LoVo (cell line): ENCODE measurements at places on chromosomes 12 and 14.

GRCh38 chr14:94476023-94476422 is at the start of gene SERPINA9:
Gene SERPINA9, minus strand, starts transcription at chr14:94476197. Its CDS starts 6,357 bp downstream, at chr14:94469840.
- DNase-seq, result no peak

- no peak for DNase-seq
These were observed 222.9 kb downstream of the ZFP36L1 start for GRCh38 chr14:68569970-68570409.

DNA sequence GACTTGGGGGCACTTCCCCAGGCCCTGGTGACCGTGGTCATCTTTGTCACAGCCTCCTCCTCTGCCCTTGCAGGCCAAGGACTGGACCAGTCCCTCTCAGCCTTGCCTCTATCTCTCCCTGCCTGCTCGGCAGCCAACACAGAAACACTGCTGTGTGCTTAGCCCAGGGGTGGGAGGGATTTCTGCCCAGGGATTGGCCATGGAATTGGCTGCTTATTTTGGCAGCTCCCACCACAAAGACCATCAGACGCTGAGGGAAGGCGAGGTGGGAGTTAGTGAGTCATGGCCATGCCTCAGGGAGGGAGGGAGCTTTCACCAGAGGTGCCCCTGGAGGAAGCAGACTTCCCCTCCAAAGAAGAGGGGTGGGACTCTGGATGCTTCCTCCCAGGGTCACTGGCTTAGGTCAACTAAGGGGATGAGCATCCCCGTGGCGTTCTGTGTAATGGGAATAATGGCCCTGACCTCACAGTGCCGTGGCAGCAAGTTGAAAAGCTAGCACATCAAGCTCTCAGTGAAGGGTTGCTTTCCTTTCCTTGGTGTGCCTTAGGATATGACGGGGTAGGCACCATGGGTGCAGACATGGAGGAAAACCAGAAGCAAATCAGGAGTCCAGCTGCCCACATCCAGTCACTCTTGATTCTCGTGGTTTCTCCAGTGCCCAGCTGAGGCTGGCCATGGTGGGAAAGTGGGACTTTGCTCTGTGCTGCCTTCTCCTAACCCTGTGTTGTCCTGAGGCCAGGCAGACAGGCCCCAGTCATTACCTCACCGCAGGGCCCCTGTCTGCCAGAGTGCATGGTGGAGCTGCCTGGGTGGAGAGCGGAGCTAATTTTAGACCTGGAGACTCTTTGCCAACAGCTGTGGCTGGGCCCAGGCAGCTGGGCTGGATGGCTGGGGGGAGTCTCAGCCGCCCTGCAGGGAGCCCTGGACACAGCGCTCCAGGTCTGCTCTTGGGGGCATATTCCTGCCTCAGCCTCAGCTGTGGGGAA is 21.4 kb downstream of the B4GALNT3 start:
- no peak for DNase-seq

DNA sequence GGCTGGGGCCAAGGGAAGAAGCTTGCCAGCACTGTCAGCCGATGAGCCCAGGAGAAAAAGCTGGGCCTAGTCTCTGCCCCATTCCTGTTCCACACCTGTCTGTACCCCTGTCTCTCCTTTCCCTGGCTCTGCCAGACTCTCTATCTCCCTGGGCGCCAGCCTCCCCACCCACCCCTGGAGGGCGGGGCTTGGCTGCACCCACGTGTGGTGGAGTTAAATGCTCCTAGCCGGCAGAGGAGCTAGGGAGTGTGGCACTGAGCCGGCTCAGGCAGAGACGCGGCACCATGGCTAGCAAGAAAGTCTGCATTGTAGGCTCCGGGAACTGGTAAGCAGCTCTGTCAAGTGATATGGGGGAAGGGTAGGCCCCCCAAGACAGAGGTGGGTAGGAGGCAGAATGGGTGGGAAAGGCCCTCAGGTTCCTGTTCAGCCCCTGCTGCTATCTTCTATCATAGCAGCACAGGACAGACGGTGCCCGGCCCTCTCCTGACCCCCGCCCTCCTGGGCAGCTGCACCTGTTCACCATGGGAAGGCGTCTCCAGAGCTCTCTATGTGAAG is at the start of gene GPD1:
Gene GPD1 (plus strand): TSS at position 242 of the 555 bp plus-strand sequence. CDS start 43 bp downstream, at position 285.
- peak; percentile 65 for DNase-seq

DNA sequence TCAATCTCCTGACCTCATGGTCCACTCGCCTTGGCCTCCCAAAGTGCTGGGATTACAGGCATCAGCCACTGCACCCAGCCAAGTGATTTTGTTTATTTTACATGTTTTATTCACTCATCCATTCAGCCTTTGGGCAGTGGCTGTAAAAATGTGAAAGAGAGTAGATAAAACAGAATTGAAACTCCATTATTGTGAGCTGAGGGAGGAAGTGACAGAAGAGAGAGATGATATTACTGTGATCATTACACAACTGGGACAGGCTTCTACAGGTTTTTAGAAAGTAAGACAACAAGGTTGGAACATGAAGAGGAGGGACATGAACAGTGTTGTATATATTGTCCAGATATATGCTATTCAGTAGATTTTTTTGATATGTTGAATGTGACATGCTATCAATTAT is 25.0 kb downstream of the CREBL2 start:
- DNase-seq, result no peak

DNA sequence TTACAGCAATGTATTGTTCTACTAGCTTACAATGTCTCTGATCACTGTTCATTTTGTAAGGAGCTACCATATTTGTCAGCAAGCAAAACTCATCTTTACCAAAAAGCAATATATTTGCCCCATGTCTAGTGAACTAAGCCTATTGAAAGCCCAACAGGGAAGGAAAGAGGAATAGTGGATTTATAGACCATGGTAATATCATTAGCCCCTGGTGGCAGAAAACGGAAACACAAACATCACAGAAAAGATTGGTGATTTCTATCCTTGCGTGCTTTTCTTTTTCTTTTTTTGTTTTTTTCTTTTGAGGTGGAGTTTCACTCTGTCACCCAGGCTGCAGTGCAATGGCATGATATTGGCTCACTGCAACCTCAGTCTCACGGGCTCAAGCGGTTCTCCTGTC is 1562.4 kb upstream of the TMEM132C start:
- DNase-seq, result no peak

DNA sequence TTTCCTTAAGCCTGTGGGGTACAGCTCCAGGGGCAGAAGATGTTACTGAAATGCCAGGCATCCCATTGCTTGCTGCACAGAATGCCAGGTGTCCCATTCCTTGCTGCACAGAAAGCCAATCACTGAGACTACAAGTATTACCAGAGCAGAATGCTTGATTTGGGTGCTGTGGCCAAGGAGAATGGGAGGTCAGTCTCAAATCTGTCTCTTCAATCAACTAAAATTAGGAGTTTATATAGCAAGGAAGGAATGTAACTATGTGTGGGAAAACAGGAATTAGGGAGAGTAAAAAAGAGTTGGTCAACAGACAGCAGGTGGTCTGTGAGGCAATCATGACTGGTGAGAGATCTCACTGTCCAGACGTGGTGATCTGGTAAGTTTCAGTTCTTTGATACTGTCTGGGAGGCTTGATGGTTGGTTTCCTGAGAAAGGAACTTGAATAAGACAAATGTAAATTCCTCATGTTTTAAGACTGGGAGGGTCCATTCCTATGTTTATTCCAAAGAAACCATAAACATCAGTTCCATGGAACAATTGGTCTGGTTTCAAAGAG is 31.2 kb upstream of the VASH1 start:
- DNase-seq, result no peak
